Activated naive CD4-positive, alpha-beta T cell treated with Interleukin-2 at 50 U/mL for 16 hours (primary cell): ENCODE measurements at places on chromosomes 4 and X.

DNA sequence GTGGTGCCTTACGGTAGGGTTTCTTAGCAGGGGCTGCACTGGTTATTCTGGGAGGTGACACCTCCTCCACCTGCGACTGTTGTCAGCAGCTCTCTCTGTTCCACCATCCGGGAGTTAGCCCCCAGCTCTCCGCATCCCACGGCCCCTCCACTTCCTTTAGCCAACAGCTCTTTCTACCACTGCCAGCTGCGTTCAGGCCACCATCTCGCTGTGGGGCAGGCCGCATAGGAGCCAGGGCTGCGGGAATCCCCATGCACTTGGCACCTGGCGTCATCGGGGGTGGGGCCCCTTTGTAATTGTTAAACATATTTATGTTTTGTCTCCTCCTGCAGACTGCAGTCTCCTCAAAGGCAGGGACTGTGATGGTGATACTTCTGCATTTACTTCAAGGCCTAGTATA lies 480.2 kb downstream of the SMARCA1 start:
- no peak for DNase-seq

- DNase-seq, result no peak
Measured at GRCh38 chr4:39357002-39357401, 9.2 kb downstream of the RFC1 start.

GRCh38 chr4:32180086-32180485 lies 1459.9 kb downstream of the PCDH7 start:
- no peak for DNase-seq

DNA sequence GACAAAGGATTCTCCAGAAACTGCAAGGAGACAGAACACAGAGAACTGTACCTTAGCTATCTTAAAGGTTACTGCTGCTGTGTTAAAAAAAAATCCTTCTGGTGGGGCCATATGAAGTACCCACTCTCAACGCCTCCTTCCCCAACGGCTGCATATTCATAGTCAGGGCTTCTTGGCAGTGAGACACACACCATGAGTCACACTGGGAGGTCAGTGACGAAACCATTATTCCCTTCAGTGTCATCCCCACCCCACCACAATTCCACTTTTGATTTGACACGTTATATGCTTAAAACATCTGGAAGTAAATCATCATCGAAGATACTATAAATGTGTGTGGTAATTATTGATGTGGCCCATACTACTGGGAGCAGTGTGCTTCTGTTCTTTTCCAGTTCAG lies 271.5 kb downstream of the LDB2 start:
- DNase-seq, result no peak

DNA sequence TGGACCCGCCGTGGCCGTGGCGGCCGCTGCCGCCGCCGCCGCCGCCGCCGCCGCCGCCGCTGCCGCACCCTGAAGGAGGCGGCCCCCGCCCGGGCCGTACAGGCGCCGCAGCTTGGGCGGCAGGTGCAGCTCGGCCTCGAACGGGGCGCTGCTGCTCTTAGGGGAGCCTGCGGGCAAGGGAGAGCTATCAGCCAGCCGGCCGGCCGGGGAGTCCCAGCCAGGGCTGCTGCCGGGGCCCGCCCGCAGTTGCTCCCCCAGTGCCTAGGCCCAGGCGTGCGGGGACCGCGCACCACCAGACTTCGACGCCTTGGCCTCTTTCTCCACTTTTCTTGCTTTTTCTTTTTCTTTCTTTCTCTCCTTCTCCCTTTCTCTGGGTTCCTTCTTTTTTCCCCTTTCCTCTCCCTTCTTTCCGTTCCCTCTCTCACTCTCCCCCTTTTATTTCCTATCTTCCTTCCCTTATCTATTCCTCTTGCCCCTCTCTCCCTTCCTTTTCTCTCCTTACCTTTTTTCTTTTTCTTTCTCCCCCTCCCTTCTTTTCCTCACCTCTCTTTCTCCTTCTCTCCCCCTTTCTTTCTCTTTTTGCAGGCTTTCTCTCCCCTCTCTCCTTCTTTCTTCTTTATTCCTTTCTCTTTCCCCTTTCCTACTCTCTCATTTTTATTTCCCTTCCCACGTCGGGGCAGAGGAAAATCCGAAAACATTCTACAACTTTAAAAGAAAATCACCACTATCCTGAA lies 2.0 kb downstream of the ARX start:
- no peak for DNase-seq

DNA sequence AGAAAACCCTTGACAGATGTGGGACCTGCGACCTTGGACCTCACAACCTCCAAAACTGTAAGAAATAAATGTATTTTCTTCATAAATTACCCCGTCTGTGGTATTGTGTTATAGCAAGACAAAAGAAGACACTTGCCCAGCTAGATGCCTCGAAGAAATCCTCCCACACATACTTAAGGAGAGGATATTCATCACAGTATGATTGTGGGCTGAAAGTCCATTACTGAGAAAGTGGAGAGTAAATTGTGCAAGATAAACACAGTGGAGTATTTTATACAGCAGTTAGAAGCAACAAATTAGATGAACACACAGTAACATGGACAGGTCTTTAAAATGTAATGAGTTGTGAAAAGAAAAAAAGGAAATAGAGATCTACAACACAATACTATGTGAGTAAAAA lies 25.8 kb upstream of the PLA2G12A start:
- DNase-seq, result no peak

- no peak for DNase-seq
Measured at GRCh38 chrX:20212486-20213089, 54.1 kb downstream of the RPS6KA3 start.

DNA sequence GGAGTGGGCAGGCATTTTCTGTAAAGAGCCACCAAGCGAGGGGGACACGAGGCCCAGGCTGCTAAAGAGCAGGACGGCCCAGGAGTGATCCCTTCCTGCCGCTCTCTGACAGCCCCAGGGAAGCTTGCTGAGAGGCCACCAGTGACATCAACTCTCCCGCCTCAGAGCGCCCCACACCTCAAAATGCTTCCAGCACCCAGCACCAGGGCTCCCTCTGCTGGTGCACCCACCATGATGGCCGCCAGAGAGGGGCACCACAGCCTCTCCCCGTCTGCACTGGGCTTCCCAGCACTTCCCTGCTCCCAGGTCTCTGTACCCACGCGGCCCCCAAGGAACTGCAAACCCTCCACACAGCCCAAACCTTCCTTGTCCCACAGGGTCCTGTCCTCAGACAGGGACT lies 40.4 kb downstream of the GAK start:
- no peak for DNase-seq

DNA sequence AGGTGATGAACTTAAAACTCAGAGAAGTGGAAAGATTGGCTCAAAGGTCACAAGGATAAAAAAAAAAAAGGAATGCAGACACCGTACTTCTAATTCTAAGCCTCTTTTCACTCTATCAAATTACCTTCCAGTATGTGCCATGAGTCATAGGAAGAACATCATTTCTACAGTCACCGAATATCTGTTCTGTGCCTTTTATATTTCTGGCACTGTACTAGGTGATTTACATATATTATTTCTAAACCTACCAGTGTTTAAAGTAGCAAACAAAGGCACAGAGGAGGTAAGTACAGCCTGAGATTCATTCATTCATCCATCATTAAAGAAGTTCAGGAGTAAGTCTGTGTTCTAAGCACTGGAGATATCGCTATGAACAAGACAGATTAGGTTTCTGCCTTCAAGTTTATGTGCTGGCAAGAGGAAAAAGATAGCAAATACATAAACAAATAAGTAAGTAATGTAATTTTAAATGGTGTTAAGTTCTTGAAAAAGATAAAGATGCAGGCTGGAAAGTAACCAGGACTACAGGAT lies 65.3 kb downstream of the PALLD start:
- no peak for DNase-seq

GRCh38 chr4:163758032-163758431 lies 263.5 kb downstream of the TMA16 start:
- DNase-seq, result no peak

DNA sequence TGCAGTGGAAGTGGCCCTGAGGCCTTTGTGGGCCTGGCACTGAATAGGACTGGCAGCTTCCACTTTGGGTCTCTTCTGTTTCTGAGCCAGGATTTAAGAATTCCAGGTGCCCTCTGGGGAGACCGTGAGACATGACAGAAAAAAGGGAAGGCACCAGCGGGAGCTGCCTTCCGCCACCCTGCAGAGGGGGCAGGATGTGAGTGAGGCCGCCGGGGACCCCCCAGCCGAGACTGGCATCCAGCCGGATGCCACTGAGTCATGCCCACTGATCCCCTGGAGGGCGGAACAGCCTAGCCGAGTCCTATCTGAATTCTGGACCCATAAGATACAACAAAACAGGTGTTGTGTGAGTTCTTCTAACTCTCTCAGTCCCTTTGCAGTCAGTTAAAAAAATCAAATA lies 41.3 kb downstream of the C4orf50 start:
- DNase-seq, result no peak

DNA sequence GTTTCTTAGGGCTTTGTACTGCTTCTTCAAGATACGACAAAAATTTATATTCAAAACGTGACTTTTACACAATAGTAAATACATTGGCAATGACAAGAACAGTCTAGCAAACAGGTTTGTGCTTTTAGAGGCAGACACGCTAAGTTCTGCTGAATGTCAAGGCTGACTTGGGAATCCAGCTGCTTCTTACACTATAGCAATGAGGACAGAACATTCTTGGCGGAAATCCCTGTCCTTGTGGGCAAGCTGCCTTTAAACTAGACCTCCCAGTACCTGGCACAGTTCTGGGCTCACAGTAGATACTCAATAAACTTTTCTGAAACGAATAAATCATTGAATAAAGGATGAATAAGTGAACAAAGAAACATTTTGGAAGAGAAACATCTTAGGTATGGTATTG lies 148.2 kb downstream of the RASL11B start:
- no peak for DNase-seq

- DNase-seq, result no peak
Measured at GRCh38 chr4:105605493-105605892, 53.1 kb downstream of the ARHGEF38 start.

DNA sequence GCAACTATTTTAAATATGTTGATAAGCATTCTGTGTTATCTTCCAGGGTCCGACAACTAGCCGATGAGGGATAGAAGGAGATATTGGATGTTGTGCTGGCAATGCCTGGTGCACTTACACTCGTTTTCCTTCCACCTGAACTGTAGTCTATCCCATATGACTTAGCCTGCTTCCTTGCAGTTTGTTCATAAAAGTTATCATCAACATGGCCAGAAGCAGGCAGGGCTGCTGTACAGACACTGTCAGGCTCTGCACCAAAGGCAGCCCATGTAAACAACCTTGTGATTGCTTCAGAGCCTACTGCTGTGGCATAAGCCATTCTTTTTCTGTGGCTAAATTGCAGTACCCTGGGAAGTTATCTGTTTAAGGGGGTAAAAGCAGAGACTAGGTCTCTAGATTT lies 1.6 kb downstream of the MAPK10 start:
- DNase-seq, result no peak
